ENCODE measurements at places on chromosomes 1 and 21.

DNA sequence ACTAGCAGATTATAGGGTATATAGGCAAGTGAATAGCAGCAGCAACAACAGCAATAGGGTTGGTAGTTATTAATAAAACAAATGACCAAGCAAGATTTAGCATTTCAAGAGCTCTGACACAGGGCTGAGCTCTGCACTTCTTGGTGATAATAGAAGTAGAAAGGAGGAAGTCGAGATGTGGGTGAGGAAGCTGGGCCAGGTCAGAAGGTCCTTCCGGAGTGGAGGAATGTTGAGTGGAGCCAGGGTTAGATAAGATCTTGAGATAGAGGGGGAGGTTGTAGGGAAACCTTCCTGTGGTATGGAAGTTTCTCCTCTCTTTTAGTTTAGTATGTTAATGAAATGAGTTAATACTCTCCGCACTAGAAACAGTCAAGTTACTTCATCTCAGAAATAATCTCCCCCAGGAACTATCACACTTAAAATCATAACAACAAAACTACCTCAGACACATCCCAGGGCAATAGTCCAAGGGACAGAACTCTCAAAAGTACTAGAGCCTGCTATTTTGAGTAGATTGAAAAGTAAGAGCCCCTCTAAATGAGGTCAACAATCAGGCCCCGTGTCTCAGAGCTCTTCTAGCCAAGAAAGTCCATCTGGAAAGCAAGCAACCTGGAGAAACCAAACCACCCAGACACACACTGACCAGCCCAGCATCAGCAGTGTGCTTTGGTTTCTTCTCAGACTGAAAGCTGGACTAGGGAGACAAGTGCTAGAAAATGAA, 45.4 kb upstream of the ATP1B1 start:
- DNase-seq: no peak

- no peak for DNase-seq
These were observed 51.1 kb downstream of the GLIS1 start for GRCh38 chr1:53687901-53688300.

DNA sequence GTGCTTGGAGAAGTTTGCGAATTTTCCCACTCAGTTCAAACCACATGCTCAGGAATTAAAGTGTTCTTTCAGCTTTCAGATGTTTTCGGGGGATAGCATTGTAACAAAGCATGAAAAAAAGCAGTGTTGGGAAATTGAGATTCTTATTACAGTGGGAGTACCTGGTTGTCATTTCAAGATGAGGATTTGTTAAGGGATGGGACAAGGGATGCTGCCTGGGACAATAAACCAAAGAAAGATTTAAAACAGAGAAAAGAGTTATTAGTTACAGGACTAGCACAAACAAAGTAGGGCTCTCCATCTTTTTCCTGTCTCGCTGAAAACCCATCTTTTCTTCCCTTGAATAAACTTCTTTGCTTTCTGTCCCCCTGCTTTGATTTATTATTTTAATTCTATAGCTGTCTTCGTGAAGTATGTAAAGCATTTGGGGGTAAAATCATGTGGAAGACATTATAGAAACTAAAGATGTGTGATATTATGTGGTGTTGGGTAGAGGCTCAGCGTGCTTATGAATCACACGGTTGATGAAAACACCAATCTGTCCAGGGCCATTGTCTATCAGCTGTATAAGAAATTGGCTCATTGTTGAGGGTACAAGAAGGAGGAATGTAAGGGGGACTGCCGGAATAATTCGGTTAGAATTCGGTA, 277.6 kb downstream of the KIF26B start:
- no peak for DNase-seq

- peak; percentile 24 for DNase-seq
These were observed 183.3 kb downstream of the ST6GALNAC3 start for GRCh38 chr1:76257823-76258222.

GRCh38 chr1:41918450-41919043, at the start of gene HIVEP3:
HIVEP3 (minus strand) TSS chr1:41918922.
- no peak for DNase-seq

All from activated CD4-positive, alpha-beta T cell treated with anti-CD3 and anti-CD28 coated beads, Interleukin-2, amount 50 U/mL, for 24 hours (primary cell).